ENCODE measurements at places on chromosomes 13 and 19.

DNA sequence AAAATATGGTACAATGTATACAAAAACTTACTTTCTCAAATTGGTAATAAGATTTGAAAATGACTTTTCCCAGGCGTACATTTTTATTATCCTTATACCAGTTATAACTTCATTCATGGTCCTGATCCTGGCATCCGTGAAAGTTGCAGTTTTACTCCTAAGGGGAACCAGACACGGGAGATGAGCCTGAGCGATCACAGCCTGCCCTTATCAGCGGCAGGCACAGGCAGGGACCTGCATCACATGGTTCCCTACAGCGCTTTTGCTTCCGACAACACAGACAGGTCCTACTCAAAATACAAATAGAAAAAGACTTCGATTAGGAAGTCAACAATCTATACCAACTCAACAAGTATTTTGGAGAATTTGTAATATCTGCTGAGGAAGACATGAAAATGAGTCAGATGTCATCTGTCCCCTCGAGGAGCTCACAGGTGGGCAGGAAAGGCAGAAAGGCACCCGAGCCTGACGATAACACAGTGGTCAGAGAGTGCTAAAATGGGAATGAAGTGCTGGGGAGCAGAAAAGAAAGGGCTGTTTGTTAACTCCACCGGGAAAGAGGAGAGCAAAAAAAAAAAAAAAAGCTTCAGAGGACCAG, 93.4 kb downstream of the ABCC4 start:
- no peak for ATAC-seq

DNA sequence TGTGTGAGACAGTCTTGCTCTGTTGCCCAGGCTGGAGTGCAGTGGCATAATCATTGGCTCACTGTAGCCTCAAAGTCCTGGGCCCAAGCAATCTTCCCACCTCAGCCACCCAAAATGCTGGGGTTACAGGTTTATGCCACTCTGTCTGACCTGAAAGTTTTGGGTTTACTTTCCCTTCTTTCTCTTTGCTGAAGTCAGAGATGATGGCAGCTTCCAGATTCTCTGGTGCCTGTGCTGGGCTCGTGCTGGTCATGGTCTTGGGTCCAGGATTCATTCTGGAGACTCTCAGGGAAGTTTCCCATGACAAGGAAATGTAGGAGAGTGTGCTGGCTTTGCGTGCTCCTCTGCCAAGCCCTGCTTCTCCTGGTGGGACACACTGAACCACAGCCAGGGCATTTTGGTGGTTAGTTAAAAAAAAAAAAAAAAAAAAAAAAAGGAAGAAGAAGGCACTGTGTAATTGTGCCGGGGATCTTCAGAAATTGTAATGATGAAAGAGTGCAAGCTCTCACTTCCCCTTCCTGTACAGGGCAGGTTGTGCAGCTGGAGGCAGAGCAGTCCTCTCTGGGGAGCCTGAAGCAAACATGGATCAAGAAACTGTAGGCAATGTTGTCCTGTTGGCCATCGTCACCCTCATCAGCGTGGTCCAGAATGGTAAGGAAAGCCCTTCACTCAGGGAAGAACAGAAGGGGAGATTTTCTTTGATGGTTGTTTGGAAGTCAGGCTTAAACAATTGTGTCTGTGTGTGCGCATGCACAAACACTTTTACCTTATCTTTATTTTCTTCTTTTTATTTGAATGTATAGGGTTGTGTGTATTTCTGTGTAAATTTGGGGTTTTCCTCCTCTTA, at the start of gene ALOX5AP:
Gene ALOX5AP (plus strand): TSS at position 519 of the 847 bp plus-strand sequence. CDS start 63 bp downstream, at position 582.
- peak; percentile 61 for ATAC-seq

DNA sequence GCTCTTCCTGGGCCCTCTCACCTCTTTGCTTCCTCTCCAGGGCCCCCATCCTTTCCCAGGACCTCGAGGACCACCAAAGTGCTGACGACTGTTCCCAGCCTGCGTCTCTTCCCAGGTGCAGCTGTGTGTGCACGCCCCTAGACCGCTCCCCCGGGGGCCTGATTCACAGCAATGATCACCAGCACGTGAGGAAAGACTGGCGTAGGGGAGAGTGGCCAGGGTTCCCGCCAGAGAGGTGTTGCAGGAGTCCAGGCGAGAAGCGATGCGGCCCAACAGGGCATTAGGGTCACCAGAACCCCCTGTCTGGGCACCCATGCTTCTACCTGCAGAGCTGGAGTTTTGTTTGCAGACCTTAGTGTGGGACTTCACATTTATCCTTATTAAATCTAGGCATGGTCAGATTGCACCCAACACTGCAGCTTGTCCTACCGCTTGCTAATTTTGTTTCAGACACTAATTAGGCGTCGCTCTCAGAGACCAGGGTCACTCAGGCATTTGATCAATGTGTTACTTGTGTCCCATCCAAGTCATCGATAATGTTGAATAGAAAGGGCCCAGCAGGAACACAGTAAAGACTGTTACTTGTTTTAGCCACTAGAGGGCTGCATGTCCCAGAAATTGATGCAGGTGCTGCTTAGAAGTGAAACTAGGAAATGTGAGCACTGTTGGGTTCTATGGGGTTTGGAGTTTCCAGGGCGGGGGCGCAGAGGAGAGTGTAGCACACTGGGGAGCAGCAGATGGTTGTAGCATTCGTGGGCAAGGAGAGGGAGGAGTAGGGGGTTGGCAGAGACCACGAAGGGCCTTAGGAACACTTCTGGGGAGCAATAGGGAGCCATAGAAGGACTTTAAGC, 53.2 kb downstream of the CDADC1 start:
- peak; percentile 61 for ATAC-seq

GRCh38 chr13:47158593-47158992, 261.7 kb upstream of the HTR2A start:
- no peak for ATAC-seq

- ATAC-seq: no peak
These were observed 86.3 kb downstream of the LRCH1 start for GRCh38 chr13:46639033-46639981.

DNA sequence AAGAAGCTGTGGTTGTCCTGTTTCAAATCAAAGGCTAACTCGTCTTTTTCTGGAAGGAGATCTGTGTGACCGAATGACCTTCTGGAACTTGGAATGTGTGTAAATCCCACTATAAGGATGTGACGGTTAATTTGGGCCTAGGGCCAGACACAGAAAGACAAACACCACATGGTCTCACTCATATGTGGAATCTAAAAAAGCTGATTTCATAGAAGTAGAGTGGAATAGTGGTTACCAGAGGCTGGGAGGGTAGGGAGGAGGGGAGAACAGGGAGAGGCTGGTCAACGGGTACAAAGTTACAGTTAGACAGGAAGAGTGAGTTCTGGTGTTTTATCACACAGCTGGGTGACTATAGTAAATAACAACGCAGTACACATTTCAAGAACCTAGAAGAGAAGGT, 39.3 kb upstream of the RGCC start:
- no peak for ATAC-seq

DNA sequence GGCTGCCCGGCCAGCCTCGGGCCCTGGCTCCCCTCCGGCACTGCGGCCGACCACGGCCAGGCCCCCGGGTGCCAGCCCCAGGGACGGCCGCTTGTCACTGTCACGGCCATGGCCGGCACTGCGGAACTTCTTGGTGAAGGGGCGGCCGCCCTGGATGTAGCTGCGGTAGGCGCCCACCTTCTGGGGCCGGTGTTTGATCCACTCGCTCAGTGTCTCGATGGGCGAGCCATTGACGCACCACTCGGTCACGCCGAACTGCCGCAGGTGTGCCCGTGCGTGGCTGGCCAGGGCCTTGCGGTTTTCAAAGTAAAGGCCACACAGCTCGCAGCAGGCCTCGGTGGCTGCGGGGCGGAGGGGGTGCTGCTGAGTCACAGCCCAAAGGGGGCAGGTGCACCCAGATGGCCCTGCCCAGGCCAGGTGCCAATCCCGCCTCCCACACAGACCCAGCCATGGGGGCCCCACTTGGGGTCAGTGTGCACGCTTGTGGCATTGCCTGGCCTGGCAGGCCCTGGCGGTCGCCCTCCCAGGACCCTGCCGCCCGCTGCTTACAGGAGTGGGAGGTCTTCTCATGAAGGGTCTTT, 6.0 kb upstream of the AKAP8L start:
- no peak for ATAC-seq

DNA sequence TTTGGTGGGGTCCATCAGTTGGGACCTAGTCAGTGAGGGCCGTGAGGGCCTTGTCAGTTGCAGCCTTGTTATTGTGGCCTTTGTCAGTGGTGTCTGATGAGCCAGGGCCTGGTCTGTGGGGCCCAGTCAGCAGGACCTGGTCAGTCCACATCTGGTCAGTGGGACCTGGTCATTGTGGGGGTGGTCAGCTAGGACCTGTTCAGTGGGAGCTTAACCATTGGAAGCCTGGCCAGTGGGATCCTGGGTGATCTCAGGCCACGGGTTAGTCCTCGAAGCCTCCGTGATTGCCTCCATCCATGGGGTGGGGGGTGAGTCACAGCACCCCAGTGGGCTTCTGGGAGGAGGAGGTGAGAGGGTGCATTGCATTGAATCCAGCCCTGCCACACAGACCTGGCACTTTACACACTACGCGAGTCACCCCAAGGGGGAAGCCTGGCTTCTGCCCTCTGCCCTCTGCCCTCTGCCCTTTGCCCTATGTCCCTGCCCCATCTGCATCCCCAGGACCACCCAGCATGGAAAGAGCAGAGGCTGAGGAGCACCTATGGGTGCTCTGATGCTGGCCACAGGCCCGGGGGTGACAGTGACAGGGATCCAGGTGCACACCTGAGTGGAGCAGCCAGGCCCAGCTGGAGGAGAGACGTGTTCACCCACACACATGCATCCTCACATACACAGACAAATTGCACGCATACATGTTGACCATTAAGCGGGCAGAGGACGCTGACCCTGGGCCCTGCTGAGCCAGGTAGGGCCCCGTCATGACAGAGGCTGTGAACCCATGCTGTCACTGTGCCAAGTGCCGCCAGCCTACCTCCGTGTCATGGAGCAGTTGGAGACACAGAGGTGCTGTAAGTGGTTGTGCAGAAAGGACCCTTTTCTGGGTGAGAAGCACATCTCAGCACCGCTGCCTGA, 59.8 kb upstream of the TPM4 start:
- ATAC-seq: no peak

GRCh38 chr13:23701636-23702035, 131.4 kb downstream of the TNFRSF19 start:
- peak; percentile 86 for ATAC-seq

DNA sequence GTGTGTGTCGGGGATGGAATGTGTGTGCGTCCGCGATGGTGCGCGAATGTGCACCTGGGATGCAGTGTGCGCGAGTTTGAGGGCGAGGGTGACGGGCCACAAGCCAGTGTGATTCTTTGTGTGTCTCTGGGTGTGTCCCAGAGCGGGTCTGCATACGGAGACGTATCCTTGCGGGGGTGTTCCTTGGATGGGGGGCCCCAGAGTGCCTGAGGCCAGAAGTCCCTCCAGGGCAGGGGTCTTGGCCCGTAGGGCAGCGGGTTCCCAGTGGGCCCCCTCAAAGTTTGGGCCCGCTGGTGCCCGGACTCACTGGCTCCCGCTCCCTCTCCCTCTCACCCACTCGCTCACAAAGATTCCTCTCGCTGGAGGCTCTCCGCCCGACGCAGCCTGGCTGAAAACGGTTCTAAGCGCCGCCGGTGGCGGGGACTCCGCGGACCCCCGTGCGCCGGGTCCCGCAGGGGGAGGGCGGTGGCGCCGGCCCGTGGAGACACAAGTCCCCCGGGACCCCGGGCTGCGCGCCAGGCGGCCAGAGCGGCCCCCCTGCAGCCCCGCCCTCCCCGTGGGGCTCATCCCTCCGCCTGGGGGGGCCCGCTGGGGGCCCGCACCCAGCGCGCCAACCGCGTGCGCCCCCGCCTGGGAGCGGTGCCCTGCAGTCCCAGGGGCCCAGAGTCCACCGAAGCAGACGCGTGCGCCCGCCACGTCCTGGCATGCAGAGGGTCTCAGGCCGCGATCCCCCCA, 886 bp downstream of the CRLF1 start:
- no peak for ATAC-seq

- no peak for ATAC-seq
These were observed 51.6 kb upstream of the UBL3 start for GRCh38 chr13:29901710-29902631.

DNA sequence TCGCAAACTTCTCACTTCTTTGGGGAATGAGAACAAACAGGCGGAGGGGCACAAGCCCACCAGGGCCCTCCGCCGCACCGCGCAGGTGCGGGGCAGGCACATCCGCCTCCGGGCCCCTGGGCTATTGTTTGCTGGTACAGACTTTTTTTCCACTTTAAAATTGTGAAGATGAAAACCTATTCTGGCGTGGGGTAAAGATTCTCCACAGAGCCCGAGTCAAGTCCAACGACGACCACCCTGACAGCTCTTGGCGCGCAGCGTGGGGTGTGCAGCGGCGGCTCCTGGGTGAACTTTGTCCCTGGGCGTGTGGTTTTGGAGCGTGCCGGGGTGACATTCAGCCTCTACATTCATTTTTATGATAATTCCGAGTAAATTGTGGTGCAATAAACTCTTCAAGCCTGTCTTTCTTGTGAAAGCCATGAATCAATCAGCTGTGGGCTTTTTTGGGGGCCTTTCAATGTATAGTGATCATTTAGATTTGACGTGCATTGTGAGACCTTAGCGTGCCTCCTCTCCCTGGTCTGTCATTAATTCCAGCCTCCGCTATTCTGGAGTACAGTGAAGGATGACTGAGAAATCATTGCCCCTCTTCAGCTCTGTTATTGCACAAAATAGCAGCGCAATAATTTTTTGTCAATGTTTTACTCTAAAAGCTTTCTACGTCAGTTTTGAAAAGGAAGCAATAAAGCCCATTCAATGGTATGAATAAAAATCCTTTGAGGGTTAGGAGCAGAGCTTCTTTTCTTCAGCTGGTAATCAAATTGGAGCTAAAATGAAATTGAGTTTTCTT, 90.0 kb downstream of the TEX29 start:
- ATAC-seq: no peak

DNA sequence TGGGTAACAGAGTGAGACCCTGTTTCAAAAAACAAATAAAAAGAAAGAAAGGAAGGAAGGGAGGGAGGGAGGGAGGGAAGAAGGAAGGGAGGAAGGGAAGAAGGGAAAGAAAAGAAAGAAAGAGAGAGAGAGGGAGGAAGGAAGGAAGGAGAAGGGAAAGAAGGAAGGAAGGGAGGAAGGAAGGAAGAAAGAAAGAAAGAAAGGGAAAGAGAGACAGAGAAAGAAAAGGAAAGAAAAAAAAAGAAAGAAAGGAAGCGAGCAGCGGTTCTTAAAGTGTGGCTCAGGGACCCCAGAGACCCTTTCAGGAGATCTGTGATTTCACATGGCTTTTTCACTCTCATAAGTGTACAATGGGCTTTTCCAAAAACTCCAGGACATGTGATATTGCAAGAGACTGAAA, 9.9 kb upstream of the CADM4 start:
- no peak for ATAC-seq

- no peak for ATAC-seq
These were observed 267.3 kb downstream of the RFC3 start for GRCh38 chr13:34085204-34085603.

GRCh38 chr19:21082011-21082975, at the start of gene ZNF714:
Gene ZNF714 (plus strand): TSS chr19:21082203. CDS start chr19:21098269, 16,066 bp downstream.
- peak; percentile 94 for ATAC-seq

GRCh38 chr13:87042946-87043345, 628.2 kb upstream of the SLITRK5 start:
- ATAC-seq: no peak

Measured in gastroesophageal sphincter (tissue), 4 donors.